ENCODE measurements at places on chromosomes 1 and 21.

DNA sequence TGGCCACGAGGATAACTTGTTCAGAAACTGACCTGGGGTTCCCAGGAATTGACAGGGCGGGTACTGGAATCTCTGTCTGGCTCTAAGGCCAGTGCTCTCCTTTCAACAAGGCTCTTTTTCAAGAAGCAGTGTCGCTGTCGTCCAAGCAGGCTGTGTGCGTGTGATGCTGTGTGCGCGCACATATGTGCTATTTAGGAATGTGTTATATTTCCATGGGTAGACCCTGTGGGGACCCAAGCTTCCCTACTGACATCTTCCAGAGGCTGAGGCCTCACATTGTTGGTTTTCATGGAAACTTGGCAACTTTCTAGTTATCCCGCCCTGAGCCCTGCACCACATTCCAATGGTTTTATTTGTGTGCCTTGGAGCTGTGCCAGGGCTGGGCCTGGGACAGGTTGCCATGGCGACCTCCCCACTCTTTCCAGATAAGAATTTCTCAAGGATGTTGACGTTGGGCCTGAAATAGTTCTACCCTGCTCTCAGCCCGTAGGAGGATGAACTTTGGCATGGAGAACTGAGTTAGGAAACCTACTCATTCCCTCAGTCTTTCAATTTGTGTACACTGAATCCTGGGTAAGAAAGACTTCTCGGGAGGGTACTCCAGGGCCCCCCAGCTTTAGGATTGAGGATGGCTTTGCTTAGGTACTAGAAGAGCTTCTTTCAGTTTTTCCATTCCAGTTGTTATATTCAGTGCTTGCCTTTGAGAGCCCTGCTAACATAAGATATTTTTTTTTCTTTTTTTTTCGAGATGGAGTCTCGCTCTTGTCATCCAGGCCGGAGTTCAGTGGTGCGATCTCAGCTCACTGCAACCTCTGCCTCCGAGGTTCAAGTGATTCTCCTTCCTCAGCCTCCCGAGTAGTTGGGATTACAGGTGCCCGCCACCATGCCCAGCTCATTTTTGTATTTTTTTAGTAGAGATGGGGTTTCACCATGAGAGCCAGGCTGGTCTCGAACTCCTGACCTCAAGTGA is 38.8 kb upstream of the SRSF10 start:
- no peak overlapping the region for H3K4me3 ChIP-seq
- H3K27me3 ChIP-seq = no peaks in the 10 kb centered on the region
- H3K27ac ChIP-seq = no peak overlapping the region
- DNase-seq = no peak
- no peaks in the 10 kb centered on the region for H3K4me1 ChIP-seq
- no peaks in the 10 kb centered on the region for H3K36me3 ChIP-seq

GRCh38 chr1:91523482-91523881 is 22.8 kb downstream of the CDC7 start:
- peak; percentile 37 for DNase-seq
- no peaks in the 10 kb centered on the region for H3K27me3 ChIP-seq
- H3K27ac ChIP-seq = no peak overlapping the region
- H3K4me1 ChIP-seq = peaks cover 36% of the 10 kb centered on the region
- no peak overlapping the region for H3K4me3 ChIP-seq
- peaks cover 16% of the 10 kb centered on the region for H3K36me3 ChIP-seq

DNA sequence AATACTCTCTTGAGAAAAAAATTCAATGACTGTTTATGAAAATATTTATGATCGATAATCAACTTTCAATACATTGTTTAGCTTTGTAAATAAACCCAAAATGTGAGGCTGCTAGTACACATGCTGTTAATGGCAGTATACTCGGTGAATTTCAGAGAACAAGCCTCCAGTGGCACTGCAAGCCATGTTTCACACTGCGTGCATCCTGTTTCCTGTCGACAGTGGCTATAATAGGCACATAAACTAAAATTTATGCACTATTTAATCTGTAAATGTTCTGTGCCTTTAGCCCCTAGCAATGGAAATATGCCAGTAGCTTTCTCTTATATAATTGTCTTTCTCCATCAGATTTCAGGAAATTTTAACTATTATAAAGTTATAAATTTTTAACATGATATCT is 26.3 kb upstream of the RGS18 start:
- H3K4me3 ChIP-seq = no peak overlapping the region
- no peaks in the 10 kb centered on the region for H3K4me1 ChIP-seq
- H3K27ac ChIP-seq = no peak overlapping the region
- no peaks in the 10 kb centered on the region for H3K27me3 ChIP-seq
- H3K36me3 ChIP-seq = no peaks in the 10 kb centered on the region

GRCh38 chr21:36446301-36446700 is 33.6 kb downstream of the CLDN14 start:
- DNase-seq = no peak
- H3K4me3 ChIP-seq = no peak overlapping the region
- no peaks in the 10 kb centered on the region for H3K36me3 ChIP-seq
- peaks cover 2% of the 10 kb centered on the region for H3K27me3 ChIP-seq
- no peak overlapping the region for H3K27ac ChIP-seq
- no peaks in the 10 kb centered on the region for H3K4me1 ChIP-seq

DNA sequence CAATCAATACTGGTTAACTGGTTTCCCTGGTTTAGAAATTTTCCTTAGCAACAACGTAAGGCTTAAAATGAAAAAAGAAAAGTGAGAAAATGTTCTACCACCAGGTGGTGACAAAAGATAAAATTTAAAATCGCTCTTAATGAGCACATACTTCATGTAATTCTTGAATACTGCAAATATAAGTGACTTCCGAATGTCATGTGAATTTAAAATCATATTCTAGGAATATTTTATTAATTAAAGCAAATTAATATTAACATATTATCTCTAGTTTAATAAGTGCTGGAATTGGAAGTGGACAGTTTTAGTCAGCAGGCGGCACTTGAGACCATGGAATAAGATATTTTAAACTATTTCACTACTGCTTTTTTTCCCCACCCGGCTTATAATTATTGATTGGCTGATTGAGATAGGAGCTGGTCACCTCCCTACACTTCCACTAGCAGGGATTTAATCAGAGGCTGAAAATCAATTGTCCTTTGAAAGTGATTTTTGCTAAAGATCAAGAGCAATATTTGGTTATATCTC is 5.0 kb upstream of the ADAMTS1 start:
- no peaks in the 10 kb centered on the region for H3K36me3 ChIP-seq
- no peak for DNase-seq
- peaks cover 18% of the 10 kb centered on the region for H3K4me1 ChIP-seq
- H3K27me3 ChIP-seq = peaks cover 45% of the 10 kb centered on the region

Measured in activated naive CD8-positive, alpha-beta T cell treated with anti-CD3 and anti-CD28 coated beads, Interleukin-2, amount 50 U/mL, for 24 hours (primary cell).